ENCODE measurements at places on chromosomes 12 and 14.
A peak's percentile ranks its signal among the peaks of the same experiment; 100 is the strongest.

DNA sequence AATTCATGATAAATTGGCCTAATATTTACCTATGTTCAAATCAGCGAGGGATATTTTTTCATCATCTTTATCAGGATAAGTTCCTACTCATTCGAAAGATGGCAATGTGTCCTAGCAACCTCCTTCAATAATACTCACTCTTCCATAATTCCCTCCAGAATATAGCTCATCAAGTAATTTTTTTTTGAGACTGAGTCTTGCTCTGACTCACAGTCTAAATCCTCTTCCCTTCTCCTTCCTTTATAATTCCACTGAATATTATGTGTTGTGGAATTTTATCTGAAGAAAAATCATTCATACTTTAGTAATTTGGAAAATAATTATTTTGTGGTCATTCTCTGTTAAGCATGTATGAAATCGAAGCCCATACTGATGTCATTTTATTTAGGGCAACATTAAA lies 663.8 kb downstream of the FLRT2 start:
- ATAC-seq: no peak

DNA sequence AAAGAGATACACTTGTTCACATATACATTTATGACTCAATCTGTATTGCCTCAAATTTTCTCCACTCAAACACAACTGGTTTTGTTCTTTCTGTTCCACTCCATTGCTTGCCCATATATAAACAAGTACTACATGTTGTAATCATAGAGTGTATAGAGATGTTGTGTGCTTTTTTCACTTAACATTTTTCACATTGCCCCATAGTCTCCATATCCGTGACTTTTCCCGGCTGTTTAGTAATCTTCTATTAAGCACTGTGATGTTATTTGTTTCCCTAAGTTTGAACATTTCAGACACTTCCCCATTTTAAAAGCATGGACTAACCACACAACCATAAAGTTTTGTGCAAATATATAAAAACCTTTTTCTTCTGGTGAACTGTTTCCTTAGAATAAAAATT lies 45.5 kb upstream of the PTPRR start:
- ATAC-seq: no peak

DNA sequence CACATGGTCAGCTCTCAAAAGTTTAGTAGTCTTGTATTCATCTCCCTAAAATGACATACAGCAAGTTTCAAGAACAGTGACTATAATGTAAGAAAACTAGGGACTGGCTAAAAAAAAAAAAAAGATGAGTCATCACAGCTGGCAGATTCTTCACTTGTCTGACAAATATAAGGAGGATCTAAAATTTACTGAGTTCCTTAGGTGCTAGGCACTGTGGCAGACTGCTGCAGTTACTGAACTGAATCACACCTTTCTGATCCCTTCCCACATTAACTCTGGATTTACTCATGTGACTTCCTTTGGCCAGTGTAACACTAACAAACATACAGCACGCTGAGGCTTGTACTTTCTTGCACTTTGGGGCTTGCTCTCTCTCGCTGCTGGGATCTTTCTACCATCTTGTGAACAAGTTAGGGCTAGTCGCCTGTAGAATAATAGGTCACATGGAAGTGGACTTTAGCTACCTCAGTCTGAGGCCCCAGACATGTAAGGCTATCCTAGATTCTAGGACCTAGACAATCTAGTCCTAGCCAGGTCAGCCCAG lies 32.1 kb downstream of the BAZ1A start:
- peak; percentile 100 for ATAC-seq

GRCh38 chr12:57332646-57333312 lies 81.8 kb upstream of the STAC3 start:
- ATAC-seq: no peak

DNA sequence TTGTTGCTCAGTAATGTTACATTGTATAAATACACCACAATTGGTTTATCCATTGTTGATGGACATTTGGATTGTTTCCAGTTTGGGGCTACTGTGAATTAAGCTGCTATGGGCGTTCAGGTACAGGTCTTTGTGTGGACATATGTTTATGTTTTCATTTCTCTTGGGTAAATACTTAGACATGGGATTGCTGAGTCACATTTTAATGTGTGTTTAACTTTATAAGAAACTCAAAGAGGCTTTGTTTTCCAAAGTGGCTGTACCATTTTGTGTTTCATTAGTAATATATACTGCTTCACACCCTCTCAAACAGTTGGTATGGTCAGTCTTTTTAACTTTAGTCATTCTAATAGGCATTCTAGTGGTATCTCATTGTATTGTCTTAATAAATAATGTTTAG lies 225.0 kb downstream of the SPTSSA start:
- ATAC-seq: no peak

DNA sequence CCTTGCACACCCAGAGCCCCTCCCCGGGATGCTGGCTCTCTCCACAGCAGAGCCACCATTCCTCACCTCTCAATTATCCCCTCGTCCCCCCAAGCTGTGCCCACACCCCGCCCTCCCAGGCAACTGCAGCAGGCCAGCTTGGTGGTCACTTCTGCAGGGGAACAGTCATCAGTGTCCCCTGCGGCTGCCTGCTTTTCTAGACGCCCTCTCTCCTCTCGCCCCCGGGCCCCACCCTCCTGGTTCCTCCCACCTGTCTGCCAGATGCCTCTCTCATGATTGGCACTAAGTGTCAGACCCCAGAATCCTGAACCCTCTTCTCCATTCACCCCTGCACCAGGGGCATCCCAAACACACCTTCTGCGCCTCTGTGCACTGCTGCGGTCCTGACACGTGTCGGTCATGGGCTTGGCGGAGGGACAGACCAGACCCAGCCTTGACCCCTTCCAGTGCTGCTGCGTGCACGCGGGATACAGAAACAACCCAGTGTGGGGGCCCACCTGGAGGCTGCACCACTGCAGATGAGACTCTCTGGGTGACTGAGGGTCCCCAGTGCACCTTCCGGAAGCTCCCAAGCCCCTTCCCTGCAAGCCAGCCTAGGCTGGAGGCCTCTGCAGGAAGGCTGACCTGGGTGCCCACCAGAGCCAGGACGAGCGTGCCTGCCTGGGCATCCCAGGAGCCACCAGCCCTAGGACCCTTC lies 99.5 kb downstream of the SETD3 start:
- no peak for ATAC-seq

DNA sequence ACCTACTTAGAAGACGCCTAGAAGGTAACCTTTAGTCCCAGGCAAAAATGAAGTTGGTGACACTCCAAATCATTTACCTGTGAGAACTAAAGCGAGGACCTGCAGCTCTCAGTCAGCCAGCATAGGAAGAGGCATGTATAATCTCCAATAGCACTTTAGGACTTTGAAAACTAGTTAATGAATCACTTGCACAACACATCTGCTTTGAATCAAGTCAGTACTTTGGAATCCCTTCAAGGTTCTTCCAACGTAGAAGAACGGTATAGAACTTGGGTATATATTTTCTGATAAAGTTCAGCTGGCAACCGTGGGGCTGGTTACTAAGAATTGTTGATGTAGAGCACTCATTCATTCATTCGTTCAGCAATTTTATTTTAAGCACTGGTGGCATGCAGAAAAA lies 251.9 kb downstream of the TMEM132D start:
- ATAC-seq: no peak

- ATAC-seq: no peak
Measured at GRCh38 chr14:97390096-97390724, 593.0 kb downstream of the VRK1 start.

GRCh38 chr12:52525661-52526499 lies 5.7 kb upstream of the KRT5 start:
- no peak for ATAC-seq

GRCh38 chr12:117738233-117738632 lies 230.6 kb downstream of the KSR2 start:
- ATAC-seq: no peak

- no peak for ATAC-seq
Measured at GRCh38 chr14:65153101-65153500, 50.8 kb upstream of the MAX start.

GRCh38 chr12:49924628-49925246 lies 21.0 kb upstream of the FAIM2 start:
- ATAC-seq: no peak

- ATAC-seq: no peak
Measured at GRCh38 chr14:104521816-104522745, 57.5 kb upstream of the C14orf180 start.

DNA sequence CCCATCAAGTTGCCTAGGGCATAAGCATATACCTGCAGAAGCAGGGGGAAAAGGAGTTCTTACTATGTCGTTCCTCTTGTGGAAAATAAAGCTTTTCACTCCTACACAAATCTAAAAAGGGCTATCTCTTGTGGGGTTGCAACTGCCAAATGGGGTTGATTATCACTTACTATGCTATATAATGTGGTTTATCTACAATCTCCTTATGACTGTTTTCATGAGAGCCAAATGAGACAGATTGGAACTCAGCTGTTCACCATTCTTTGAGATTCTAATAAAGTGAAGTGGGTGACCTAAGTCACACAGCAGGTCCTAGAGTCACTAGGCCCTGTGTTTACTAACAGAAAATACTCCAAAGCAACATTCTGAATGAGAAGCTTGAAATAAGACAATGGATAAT lies 47.7 kb downstream of the CIT start:
- ATAC-seq: no peak

DNA sequence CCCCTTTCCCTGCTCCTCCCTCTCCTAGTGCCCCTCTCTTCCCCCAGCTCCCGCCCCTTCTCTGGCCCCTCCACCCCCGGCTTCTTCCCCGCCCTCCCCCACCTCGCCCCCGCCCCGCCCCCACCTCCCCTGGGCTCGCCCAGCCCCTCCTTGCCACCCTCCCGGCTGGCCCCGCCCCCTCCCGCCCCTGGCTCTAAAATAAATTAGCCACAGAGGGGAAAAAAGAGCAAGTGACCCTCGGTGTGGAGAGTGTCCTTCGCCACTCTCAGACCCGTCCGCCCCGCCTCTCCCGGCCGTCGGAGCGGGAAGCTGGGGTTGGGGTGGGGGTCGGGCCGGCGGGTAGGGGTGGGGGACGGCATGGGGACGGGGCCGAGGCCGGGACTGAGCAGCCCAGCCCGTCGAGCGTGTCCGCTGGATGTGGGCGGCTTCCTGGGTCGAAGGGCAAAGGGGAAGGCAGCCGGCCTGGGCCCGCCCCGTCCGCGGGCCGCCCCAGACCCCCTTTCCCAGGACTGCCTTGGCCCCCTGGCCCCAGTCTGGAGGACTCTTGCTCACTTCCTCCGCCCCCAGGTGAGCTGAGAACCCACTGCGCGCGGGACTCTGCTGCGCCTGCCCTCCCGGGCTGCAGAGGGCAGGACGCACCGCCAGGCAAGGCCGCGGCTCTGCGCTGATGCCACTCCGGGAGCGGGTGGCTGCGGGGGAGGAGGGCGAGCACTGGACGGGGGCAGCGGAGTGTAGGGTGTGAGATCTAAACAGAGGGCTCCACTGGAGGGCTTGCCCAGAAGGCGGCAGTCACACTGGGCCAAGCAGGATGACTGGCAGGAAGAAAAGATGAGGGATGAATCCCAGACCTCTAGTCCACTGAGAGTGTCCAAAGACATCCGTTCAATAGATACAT lies 570 bp upstream of the FIGNL2 start:
- ATAC-seq: no peak

GRCh38 chr14:24079491-24080141 lies 8.3 kb downstream of the CPNE6 start:
- ATAC-seq: no peak

DNA sequence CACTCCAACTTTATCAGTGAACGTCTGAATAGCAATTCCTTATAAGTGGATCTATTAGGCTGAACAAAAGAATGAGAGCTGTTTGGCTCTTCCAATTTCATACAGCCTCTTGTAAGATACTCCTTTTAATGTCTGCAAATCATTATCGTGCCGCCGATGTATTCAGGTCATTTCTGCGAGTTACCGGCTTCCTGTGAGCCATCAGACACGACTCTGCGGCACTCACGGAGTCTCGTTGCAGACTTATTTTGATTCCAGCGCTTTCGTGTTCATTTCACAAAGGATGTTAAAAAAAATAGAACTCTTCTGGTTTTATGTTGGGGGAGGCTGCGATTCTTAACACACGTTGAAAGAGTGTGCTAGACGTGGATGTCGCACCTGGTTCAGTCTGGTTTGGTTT lies 106.6 kb downstream of the GLT1D1 start:
- ATAC-seq: no peak

DNA sequence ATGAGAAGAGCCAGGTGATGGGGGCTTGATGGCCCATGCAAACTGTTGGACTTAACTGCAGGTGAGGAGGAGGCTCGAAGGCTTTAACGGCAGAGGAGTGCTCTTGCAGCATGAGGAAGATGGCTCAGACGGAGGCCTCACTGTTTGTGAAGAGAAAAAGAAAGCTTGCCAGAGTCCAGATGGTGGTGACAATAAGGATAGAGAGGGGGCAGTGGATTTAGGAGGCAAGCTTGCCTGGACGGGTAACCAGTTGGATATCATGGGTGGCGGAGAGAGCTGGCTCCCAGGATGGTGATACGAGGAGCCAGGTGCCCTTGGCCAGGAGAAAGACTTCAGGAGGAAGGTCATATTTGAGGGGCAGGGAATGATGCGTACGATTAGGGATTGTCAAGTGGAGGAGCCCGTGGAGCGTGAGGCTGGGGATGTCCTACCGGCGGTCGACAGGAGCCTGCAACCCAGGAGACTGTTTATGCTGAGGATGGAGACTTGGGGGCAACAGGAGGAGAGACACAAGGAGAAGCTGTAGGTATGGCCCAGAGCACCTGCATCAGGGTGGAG lies 71.8 kb downstream of the CACNA1C start:
- no peak for ATAC-seq

GRCh38 chr12:17358835-17359234 lies 731.2 kb downstream of the RERGL start:
- ATAC-seq: no peak

DNA sequence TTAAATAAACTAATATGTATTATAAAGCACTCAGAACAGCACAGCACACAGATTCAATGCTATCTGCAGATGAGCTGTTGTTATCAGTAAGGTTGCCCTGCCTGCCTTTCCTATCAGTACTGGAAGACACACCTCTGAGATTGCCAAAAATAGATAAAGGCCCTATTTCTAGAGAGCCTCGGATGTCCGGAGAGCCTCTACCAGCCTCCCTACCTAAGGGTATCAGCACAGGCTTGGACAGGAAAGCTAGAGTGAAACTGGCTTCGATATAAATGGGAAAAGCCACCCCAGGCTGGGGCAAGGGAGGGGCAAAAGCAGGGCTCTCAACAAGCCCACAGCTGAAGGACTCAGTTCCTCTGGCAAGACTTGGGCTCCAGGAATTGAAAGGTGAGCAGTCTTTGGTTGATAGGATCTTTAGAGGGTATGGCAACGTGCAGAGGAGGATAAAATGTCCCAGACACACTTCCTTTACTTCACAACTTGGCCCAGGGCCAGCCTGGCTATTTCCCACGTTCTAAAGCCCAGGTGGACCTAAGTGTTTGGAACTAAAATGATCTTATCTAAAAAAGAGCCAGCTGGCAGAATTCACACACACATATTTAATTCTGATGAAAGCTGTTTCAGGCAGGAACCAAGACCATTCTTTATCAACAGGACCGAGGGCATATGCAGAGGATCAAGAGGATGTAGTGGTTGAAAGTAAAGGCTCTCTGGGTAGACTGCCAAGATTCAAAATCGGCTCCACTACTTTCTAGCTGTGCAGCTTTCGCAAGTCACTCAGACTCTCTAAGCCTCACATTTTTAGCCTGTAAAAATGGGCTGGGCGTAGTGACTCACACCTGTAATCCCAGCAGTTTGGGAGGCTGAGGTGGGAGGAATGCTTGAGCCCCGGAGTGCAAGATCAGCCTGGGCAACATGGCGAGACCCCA lies 37.8 kb upstream of the ITPR2 start:
- ATAC-seq: peak; percentile 91
